Epithelial cell of proximal tubule (primary cell): ENCODE measurements at places on chromosomes 6 and 20.

DNA sequence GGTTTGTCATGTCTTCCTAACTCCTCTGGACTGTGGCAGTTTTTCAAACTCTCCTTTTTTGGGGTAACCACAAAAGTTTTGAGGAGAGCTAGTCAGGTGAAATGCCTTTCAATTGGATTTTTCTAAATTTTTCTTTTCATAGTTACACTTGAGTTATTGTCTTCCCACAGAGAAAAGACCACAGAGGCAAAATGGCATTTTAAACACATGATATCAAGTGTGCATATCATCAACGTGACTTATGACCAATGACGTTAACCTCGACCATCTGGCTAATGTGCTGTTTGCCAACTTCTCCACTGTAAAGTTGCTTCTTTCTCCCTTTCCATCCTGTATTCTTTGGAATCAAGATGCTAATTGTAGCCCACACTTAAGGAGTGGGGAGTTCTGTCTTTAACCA, 41.3 kb upstream of the SNAP25 start:
- no peak for DNase-seq

GRCh38 chr6:125294925-125295324, 6.8 kb downstream of the HDDC2 start:
- no peak for DNase-seq

- no peak for DNase-seq
Observed at GRCh38 chr20:36092398-36093024, 62.0 kb upstream of the EPB41L1 start.

DNA sequence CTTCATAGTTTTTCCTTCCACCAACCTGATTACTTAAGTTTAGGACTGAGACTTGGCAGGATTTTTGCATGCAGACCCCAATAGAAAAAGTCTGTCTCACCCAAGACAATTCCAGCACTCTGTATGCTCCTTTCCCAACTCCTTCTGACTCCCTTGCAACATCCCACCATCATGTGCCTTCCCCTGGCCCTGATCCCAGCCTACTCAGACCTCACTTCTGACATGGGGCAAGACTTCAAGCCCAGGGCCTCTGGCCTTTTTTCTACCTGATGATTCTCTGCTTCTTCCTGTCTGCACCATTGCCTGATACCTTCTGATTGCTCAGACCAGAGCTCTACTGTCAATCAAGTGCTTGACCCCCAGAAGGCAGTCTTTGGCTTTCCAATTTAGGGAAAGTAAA, 96.6 kb downstream of the HAO1 start:
- DNase-seq, result peak; percentile 64

GRCh38 chr6:125196613-125197012, 43.0 kb downstream of the TPD52L1 start:
- DNase-seq, result no peak
